ENCODE measurements at places on chromosomes 7 and 10.

DNA sequence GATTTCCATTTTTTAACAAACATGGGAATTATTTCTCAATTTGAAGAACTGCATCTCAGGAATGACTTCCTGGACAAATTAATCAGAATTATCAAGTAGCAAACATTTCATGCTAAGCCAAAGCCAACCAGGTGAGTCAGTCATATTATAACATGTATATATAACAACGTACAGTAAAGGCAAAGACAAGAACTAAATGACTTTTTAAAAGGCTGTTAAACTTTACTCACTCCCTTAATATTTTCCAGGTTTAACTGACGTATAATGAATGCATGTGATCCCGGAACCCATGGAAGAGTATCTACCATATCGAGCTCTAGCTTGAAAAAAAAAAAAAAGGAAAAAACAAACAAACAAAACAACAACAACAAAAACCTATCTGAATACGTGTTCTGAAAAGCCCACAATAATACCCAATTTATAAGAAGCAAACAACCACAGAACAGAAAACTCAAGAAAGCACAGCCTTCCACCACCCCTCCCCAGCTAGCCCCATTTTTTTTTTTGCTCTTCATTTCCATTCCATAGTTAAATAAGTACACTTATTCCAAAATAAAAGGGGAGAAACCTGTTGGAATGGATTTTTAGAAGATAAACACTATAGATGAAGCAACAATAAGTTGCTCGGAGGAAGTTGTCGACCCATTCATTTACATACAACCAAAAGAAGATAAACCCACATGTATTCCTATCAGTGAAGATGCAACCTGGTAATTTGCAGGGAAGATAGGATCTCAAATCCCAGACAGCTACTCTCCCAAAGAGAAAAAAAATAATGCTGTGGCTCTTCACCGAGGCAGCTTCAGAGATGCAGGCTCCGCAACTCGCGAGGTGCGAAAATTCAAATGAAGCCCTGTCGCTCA lies 537 bp downstream of the NAPEPLD start:
- DNase-seq, result no peak

GRCh38 chr10:93149761-93150160 lies 76.1 kb downstream of the CYP26A1 start:
- no peak for DNase-seq

DNA sequence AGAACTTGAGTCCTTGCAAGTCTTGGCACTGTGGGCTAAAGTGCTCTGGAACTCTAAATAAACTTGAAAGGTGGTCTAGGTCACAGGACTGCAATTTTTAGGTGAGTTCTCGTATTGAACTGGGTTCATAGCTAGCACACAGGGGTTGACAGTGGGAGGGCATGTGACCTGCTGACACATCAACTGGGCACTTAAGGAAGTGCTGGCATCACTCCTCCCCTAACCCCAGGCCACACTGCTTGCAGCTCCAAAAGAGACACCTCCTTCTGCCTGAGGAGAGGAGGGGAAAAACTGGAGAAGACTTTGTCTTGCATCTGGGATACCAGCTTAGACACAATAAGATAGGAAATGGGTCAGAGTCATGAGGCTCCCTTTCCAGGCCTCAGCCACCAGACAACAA lies 38.0 kb upstream of the AASS start:
- DNase-seq, result no peak

GRCh38 chr10:12063483-12063818 lies 5.3 kb upstream of the DHTKD1 start:
- DNase-seq, result no peak

GRCh38 chr7:107661081-107661864 lies 645 bp downstream of the SLC26A4 start:
- DNase-seq, result peak; percentile 63

GRCh38 chr7:79452495-79453265 lies 787 bp downstream of the MAGI2 start:
- DNase-seq, result peak; percentile 12

GRCh38 chr10:33258967-33259366 lies 75.5 kb downstream of the NRP1 start:
- no peak for DNase-seq

DNA sequence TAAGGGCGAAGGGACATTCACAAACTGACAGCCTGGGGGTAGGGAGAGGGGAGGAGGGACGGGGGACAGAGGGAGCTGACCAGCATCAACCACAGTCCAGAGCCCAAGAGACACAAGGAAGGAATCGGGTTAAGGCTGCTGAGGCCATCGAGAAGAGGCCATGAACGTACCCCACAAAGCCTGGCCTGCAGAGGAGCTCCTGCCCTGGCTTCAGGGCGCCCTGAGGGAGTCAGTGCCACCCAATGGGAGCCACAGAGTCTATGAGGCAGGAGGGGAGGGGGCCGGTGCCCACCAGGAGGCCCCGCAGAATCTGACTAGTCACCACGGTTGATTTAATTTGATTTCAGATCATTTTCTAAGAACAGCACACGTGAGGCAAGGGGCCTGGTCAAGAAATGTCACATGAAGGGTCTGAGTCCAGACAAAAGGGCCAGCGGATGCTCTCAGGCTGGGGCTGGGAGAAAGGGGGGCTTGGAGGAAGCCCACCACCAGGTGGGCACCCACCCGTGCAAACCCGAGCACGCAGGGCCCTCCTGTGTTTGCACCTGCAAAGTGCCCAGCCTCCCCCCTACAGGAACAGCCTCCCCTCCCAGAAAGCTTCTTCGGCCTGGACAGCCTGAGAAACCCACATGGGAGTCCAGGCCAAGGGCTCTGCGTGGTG lies 40.4 kb downstream of the CAMK2B start:
- peak; percentile 3 for DNase-seq

GRCh38 chr10:7605565-7606295 lies 61.0 kb downstream of the ITIH5 start:
- no peak for DNase-seq

GRCh38 chr7:95951531-95951930 lies 179.2 kb downstream of the DYNC1I1 start:
- DNase-seq, result no peak

GRCh38 chr10:75040576-75040975 lies 70.9 kb upstream of the SAMD8 start:
- no peak for DNase-seq

GRCh38 chr10:121831777-121832176 lies 96.1 kb downstream of the ATE1 start:
- no peak for DNase-seq

- DNase-seq, result no peak
Observed at GRCh38 chr10:2631557-2632205, 435.7 kb upstream of the PFKP start.

DNA sequence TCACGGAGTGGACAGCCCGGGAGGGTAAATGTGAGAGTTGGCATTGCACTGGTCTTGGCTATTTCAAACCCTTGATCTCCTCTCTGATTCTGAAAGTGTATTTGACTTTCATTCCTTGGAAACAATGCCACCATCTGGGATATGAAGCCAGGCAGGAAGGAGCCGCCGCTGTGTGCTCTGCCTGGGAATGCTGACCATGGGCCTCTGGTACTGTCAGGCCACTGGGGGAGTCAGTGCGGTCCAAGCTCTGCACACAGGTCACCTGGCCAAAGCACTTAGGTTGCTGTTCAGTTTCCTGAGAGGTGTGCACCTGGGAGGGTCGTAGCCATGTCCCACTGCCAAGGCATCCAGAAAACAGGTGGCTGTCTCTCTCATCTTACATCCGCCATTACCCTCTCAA lies 68.5 kb upstream of the SHH start:
- no peak for DNase-seq

DNA sequence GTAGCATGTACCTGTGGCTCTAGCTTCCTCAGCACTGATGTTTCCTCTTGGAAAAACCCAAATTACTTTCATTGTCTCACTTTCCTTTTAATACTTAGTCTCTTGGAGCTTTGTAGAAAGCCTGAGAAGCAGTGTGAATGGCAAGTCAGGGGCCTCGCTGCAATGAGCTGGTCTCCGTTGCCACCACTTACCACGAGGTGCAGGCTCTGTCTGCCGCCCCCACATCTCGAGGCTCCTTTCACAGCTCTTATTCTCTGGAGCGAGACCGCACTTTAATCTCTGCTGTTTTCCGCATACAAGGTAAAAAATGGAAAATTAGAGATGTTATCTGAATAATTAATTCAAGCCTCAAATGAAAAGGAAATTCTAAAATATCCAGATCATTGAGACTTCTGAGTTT lies 186.2 kb downstream of the HECW1 start:
- DNase-seq, result no peak

DNA sequence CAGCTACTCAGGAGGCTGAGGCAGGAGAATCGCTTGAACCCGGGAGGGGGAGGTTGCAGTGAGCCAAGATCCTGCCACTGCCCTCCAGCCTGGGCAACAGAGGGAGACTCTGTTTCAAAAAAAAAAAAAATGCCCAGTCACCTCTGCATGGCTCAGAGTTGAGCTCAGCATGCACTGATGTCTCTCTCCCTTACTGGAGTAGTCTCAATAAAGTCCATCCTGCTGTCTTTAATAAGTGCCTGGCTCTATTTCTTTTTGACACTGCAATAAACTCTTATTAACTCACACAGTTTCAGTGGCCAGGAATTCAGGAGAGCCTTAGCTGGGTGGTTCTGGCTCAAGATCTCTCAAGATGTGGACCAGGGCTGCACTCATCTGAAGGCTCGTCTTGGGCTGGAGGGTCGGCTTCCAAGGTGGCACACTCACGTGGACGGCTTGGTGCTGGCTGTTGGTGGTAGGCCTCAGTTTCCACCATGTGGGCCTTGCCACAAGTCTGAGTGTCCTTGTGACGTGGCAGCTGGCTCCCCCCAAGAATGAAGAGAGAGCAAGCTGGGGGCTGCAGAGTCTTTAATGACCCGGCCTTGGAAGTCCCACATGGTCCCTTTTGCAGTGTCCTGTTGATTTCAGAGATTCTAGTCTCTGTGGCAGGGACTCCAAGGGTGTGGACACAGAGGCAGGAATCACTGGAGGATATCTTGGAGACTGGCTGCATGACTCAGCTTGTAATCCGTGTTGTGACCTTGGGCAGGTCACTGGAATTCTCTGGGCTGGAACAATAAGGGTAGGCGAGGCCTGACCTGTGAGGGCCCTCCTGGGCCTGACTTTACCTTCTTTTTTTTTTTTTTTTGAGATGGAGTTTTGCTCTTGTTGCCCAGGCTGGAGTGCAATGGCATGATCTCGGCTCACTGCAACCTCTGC lies 85.9 kb upstream of the KMT2C start:
- DNase-seq, result no peak

GRCh38 chr10:72331575-72332422 lies 22.9 kb downstream of the DNAJB12 start:
- DNase-seq, result peak; percentile 91

- no peak for DNase-seq
Observed at GRCh38 chr10:557792-558328, 131.6 kb downstream of the DIP2C start.

- no peak for DNase-seq
Observed at GRCh38 chr7:8151161-8151725, 110.7 kb downstream of the ICA1 start.

GRCh38 chr7:1912593-1913465 lies 242.8 kb downstream of the ELFN1 start:
- DNase-seq, result peak; percentile 71

- no peak for DNase-seq
Observed at GRCh38 chr10:78301481-78301880, 267.8 kb downstream of the RPS24 start.

DNA sequence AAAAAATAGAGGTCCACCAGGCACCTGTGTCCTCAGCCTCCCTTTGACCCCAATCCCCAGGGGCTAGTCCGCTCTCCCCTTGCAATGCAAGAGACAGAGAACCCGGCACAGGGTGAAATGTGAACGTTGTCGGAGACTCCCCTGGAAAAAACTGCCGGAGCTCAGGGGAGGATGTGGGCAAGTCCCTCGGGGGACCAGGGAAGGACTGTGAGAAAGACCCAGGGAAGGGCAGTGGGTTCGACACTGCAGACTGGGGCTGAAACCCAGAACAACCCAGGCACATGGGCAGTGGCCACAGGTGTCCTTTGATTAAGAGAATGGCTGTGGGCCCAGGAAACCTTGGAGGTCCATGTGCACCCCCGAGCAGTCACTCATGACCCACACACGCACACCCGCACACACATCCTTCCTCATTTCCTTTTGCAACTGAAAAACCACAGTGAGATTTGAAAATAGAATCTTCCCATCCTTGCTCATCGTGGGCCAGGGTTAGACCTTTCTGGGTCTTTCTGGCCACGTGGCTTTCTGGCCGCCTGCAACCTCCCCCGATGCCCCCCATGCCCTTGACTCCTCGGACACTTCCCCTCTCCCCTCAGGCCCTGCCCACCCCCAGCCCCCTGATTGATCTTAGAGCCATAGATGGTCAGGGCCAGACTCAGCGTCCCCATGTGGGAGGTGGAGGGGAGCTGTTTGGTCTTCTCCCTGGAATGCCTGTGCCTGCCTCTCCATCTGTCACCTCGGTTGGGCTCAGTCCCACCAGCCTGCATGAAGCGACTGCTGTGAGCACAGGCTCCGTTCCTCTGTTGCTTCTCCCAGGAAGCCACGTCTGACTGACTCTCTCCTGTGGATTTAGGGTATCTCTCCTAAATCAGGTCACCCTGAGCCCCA lies 7.9 kb downstream of the LAT2 start:
- DNase-seq, result no peak

GRCh38 chr7:44222776-44223261 lies 22.0 kb downstream of the YKT6 start:
- peak; percentile 9 for DNase-seq
